H1 (cell line): ENCODE measurements at places on chromosomes 3 and 15.

DNA sequence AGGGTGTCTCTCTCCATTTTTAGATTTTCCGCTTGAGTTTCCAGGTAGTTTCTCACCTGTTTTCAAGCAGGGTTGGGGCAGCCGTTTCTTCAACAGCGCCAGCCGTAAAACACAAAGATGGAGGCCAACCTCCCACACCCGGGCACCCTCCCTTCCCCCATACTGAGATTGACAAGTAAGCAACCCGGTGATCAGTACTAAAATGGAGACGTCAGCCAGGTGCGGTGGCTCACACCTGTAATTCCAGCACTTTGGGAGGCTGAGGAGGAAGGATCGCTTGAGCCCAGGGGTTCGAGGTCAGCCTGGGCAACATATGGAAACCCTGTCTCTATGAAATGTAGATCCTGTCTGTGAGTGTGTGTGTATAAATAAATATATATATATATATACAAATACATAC is 903 bp upstream of the ZSCAN2 start:
- no peaks in the 10 kb centered on the region for H3K36me3 ChIP-seq
- no peak overlapping the region for H3K4me3 ChIP-seq
- DNase-seq, result no peak
- peaks cover 8% of the 10 kb centered on the region for H3K4me1 ChIP-seq

GRCh38 chr15:64740311-64741170 is 34.8 kb downstream of the RBPMS2 start:
- H3K36me3 ChIP-seq, result peaks cover 17% of the 10 kb centered on the region
- H3K27me3 ChIP-seq, result no peaks in the 10 kb centered on the region
- H3K4me1 ChIP-seq, result no peaks in the 10 kb centered on the region
- DNase-seq, result no peak
- no peak overlapping the region for H3K27ac ChIP-seq

DNA sequence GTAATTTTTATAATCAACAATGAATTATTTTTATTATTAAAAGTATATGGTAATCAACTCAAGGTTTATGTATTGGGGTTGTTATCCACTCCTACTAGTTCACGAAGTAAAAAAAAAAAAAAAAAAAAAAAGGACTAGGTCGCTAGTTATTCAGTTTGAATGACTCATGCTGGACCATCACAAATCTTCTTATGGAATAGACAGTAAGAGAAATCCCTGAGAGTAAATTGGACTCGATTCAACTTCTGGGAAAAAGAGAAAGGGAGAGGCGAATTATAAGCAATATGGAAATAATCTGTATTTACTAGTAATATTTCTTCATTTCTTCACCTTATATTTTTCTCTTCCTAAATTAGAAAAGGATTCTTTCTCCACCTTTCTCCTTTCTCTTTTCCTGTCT is 2.0 kb downstream of the MYEF2 start:
- H3K4me1 ChIP-seq, result no peaks in the 10 kb centered on the region
- no peaks in the 10 kb centered on the region for H3K27me3 ChIP-seq
- H3K4me3 ChIP-seq, result no peak overlapping the region
- no peak for DNase-seq

- H3K4me1 ChIP-seq, result peaks cover 42% of the 10 kb centered on the region
- no peaks in the 10 kb centered on the region for H3K36me3 ChIP-seq
- H3K4me3 ChIP-seq, result no peak overlapping the region
Measured at GRCh38 chr3:57133157-57133556, 32.0 kb downstream of the IL17RD start.

DNA sequence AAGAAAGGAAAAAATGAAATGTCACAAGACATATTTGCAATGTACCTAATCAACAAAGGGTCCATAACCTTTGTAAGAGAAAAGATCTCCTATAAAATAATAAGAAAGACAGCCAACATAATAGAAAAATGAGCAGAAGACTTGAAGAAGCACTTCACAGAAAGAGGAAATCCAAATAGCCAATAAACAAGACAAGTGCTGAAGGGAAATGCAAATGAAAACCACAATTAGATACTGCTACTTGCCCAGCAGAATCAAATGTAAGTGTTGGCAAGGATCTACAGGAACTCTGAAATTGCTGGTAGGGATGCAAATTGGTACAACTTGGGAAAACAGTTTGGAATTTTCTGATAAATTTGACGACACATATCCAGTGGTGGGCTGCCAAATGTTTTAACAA is 15.1 kb upstream of the TOPAZ1 start:
- H3K4me3 ChIP-seq, result no peak overlapping the region
- H3K36me3 ChIP-seq, result no peaks in the 10 kb centered on the region
- DNase-seq, result no peak
- no peaks in the 10 kb centered on the region for H3K4me1 ChIP-seq

GRCh38 chr3:37402351-37402750 is 228.0 kb upstream of the LRRFIP2 start:
- H3K4me3 ChIP-seq, result no peak overlapping the region
- no peak overlapping the region for H3K27ac ChIP-seq
- no peaks in the 10 kb centered on the region for H3K36me3 ChIP-seq
- no peaks in the 10 kb centered on the region for H3K27me3 ChIP-seq

GRCh38 chr3:195207731-195208130 is 63.2 kb downstream of the XXYLT1 start:
- no peaks in the 10 kb centered on the region for H3K36me3 ChIP-seq
- no peak overlapping the region for H3K4me3 ChIP-seq
- no peaks in the 10 kb centered on the region for H3K4me1 ChIP-seq
- DNase-seq, result no peak
- no peak overlapping the region; the same call in 1 of the 2 replicates for H3K27ac ChIP-seq
- H3K27me3 ChIP-seq, result no peaks in the 10 kb centered on the region

DNA sequence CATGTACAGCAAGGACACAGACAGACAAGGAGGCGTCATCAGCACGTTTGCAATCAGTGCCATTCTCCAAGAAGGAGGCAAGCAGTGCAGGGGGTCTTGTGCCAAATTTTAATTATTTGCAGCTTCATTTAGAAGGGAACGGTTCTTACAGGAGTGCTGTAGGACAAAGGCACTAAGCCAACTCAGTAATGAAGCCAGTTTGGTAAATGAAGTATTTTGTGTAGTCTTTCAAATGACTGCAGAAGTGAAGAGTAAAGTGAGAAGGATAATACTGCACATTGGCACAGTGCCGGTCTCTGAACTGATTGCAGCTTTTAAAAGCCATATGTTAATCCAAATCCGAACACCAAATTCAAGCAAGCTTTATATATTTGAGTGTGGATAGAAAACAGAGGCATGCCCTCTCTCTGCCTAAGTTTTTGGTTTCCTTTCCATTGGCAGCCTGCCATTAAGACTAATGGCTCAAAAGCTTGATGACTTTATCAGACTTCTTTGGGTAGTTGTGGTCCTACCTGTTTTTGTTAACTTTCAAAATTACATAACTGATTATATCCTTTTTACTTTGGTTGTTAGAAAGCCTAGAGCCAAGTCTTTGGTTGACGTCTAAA is 101.3 kb downstream of the SENP2 start:
- H3K4me3 ChIP-seq, result no peak overlapping the region
- H3K36me3 ChIP-seq, result peaks cover 17% of the 10 kb centered on the region; the same call in 1 of the 2 replicates
- no peaks in the 10 kb centered on the region for H3K4me1 ChIP-seq
- H3K27me3 ChIP-seq, result no peaks in the 10 kb centered on the region
- DNase-seq, result no peak

DNA sequence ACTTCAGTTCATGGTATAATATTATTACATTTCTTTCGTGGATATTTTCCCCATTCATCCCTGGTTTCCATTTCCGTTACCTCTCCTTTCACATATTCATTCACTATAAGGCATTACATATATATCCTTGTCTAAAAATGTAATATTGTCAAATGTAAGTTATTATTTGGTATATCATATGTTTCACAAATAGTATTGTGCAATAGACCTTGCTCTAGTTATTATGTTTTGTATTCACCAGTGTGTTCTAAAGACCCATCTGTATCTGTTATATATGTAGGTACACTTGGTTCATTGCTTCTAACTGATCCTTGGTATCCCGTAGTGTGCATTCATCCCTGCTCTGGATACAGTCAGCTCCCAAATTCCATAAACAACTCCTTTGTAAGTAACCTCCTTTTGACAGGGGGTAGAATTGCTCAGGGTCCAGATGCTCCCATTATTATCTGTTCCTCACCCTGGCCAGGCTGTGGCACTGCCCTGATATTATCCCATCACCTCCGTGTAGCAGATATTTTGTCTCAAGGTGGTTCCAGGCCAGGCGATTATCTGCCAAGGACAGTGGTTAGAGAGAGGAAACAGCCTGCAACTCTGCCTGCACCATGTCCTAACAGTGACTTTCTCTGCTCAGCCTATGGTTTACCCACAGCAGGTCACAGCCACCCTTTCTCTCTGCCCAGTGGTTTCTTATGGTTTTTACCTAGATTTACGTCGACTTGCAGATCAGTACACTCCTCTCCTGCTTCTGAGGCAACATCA is 29.2 kb downstream of the PAQR9 start:
- no peak for DNase-seq
- no peaks in the 10 kb centered on the region for H3K36me3 ChIP-seq
- H3K27me3 ChIP-seq, result no peaks in the 10 kb centered on the region
- H3K27ac ChIP-seq, result no peak overlapping the region

DNA sequence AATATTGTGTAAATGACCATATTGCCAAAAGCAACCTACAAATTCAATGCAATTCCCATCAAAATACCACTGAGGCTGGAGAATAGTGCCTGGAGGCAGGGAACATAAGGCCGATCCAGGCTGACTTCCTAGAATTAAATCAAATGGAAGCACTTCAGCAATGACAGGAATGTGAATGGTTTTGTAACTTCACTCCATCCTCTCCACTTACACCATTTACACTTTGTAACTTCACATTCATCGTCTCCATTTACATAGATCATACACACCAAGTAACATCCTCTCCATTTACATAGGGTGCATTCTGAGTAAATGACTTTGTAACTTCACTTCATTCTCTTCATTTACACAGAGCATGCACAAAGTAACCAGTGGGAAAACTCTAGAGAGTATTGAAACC is 11.6 kb downstream of the STRIT1 start:
- no peaks in the 10 kb centered on the region for H3K27me3 ChIP-seq
- no peak overlapping the region for H3K27ac ChIP-seq

- H3K4me1 ChIP-seq, result no peaks in the 10 kb centered on the region
- no peaks in the 10 kb centered on the region for H3K36me3 ChIP-seq
- H3K27me3 ChIP-seq, result no peaks in the 10 kb centered on the region
Measured at GRCh38 chr3:169389211-169389924, 274.1 kb downstream of the MECOM start.

DNA sequence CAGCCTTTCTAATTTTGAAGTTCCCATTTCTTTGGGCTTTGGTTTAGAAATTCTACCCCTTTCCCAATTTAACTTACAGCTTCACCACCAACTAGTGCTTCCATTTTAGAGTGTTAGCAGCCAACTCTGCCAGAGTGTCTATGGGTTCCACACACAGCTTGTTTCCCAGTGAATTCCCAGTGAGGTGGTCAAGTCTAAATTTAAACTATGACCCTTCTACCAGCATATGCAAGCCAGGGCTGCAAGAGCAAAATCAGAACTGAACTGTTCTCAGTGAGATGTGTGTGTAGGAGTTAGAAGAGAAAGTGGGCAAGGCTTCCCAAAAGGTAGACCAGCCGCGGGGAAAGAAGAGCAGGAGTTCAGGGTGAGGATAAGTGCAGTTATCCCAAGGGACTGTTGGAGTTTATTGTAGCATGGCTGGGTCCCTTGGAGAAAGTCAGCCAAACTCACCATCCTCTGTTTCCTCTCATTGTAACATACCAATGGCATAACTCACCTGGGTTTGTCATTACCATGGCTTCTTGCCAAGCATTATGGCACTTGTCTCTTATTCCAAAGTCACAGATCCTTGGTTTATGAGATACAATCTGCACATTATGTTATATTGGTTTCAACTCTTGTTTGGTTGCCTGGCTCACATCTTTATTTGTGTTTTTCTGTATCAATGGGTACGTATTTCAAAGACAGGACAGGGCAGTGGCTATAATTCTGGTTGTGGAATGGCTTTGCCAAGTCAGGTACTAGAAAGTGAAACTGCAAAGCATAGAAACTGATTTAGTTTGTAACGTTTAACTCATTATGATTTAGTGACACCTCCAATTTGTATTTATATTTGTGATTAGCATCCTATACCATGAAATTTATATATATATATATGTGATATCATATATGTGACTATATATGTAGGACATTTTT is 130.2 kb upstream of the UMPS start:
- no peak for DNase-seq
- H3K36me3 ChIP-seq, result no peaks in the 10 kb centered on the region
- H3K27ac ChIP-seq, result no peak overlapping the region
- no peaks in the 10 kb centered on the region for H3K27me3 ChIP-seq
- no peaks in the 10 kb centered on the region for H3K4me1 ChIP-seq

DNA sequence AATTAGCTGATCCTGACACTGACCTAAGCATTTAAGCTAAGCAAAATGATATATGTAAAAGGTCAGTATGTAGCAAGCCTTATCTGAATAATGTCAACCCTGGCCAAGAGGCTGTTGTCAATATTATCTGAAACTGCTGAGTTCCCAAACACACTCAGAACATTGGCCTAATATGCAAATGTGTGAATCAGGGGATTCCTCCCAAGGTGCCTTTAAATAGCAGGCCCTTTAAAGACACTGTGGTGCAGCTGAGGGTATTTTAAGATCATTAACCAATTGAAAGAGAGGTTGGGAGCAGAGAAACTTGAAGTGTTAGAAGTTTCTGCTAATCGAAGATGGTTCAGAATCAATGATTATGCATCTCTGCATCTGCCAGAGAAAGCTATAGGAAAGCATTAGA is 207.0 kb downstream of the NTRK3 start:
- H3K4me1 ChIP-seq, result no peaks in the 10 kb centered on the region; the same call in 1 of the 2 replicates
- DNase-seq, result no peak
- H3K27me3 ChIP-seq, result no peaks in the 10 kb centered on the region
- H3K27ac ChIP-seq, result no peak overlapping the region
- H3K36me3 ChIP-seq, result no peaks in the 10 kb centered on the region
- no peak overlapping the region for H3K4me3 ChIP-seq

- no peaks in the 10 kb centered on the region for H3K36me3 ChIP-seq
- no peaks in the 10 kb centered on the region for H3K4me1 ChIP-seq
- no peak overlapping the region for H3K27ac ChIP-seq
- H3K27me3 ChIP-seq, result no peaks in the 10 kb centered on the region
Measured at GRCh38 chr3:189512039-189512438, 119.2 kb upstream of the TP63 start.

- no peaks in the 10 kb centered on the region for H3K36me3 ChIP-seq
- no peak overlapping the region for H3K27ac ChIP-seq
- no peaks in the 10 kb centered on the region for H3K4me1 ChIP-seq
- no peak overlapping the region for H3K4me3 ChIP-seq
Measured at GRCh38 chr3:190695225-190695624, 167.3 kb downstream of the GMNC start.

- H3K4me3 ChIP-seq, result no peak overlapping the region
- no peak overlapping the region for H3K27ac ChIP-seq
- no peaks in the 10 kb centered on the region for H3K27me3 ChIP-seq
- H3K4me1 ChIP-seq, result no peaks in the 10 kb centered on the region
Measured at GRCh38 chr3:7368597-7368996, 507.7 kb downstream of the GRM7 start.

GRCh38 chr15:85402195-85402881 is 21.9 kb downstream of the AKAP13 start:
- H3K36me3 ChIP-seq, result no peaks in the 10 kb centered on the region
- no peak overlapping the region for H3K27ac ChIP-seq
- H3K4me1 ChIP-seq, result peaks cover 4% of the 10 kb centered on the region
- no peaks in the 10 kb centered on the region for H3K27me3 ChIP-seq
- H3K4me3 ChIP-seq, result no peak overlapping the region

- H3K4me1 ChIP-seq, result no peaks in the 10 kb centered on the region
- H3K27ac ChIP-seq, result no peak overlapping the region
- no peak overlapping the region for H3K4me3 ChIP-seq
- no peaks in the 10 kb centered on the region; the same call in 1 of the 2 replicates for H3K27me3 ChIP-seq
- no peak for DNase-seq
Measured at GRCh38 chr3:45954306-45954705, 11.0 kb downstream of the CXCR6 start.

- H3K27me3 ChIP-seq, result no peaks in the 10 kb centered on the region
- no peak overlapping the region for H3K4me3 ChIP-seq
- no peaks in the 10 kb centered on the region for H3K4me1 ChIP-seq
- no peak overlapping the region for H3K27ac ChIP-seq
- no peaks in the 10 kb centered on the region for H3K36me3 ChIP-seq
- DNase-seq, result no peak
Measured at GRCh38 chr3:29754346-29754745, 473.5 kb downstream of the RBMS3 start.
